ENCODE measurements at places on chromosomes 11 and 22. TPM values are rescaled to one million over a fixed set of nuclear protein-coding genes. Genes with fewer than 3 reads are reported as not detected.

BIK gene
- total RNA-seq = 1.8 TPM

THY1 gene
- 28.6 TPM for total RNA-seq

OR9Q2 gene
- not detected for total RNA-seq

UBQLNL gene
- 0.24 TPM for total RNA-seq

TPBGL gene
- 0.28 TPM for total RNA-seq

TSKU gene
- total RNA-seq = 13.0 TPM

LRRN4CL gene
- 1.6 TPM for total RNA-seq

CEND1 gene
- not detected for total RNA-seq

IFTAP gene
- total RNA-seq = 4.2 TPM

HEPACAM gene
- 0.03 TPM for total RNA-seq

SAA4 gene
- not detected for total RNA-seq

OR2AG1 gene
- not detected for total RNA-seq

All from pancreas (tissue), 10 donors.